ENCODE measurements at places on chromosomes 1 and 21.

DNA sequence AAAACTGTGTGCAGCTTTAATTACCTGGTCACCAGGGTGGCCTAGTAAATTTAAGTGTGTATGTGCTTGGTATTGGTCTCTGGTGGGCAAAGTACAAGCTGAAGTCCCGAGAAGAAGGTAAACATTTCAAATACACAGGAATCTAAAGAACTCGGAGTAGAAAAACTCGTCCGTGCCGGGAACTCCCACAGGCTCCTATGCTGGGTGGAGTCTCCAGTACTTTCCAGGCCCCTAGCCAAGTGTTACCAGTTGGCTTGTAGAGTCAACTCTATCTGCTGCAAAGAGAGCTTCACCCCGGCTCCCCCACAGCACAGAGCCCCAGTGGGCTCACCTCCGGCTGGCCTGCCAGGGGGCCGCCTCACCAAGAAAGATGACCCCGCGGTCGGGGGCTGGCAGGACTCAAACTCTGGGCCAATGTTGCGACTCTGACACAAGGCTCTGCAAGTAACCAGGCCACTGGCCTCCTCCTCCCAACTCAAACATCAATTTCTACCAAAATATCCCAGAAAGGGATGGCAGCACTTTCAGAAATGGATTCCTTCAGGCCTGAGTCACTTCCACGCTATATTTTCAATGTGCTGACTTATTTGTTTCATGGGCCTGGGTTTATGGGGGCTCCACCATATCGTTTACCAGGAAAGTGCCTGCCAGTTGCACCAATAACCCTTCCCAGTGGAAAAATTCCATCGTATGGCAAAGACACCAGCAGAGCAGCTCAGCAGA is 73.9 kb downstream of the SLC66A1 start:
- DNase-seq, result no peak

DNA sequence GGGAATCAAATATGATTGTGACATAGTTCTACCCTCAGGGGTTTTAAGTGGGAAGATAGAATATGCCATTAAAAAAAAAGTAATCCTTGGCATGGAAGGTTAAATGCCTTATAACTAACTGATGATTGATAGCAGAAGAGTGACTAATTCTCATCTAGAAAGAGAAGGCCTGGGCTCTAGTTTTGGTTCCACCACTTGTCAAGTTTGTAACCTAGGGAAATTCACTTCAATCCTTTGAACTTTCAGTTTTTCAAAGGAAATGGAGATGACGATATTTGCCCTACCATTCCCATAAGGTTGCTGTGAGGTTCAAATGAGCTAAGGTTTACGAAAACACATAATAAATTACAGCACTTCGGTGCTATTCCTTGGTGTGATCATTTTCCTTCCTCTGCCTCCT is 88.5 kb downstream of the GPR88 start:
- DNase-seq, result no peak

DNA sequence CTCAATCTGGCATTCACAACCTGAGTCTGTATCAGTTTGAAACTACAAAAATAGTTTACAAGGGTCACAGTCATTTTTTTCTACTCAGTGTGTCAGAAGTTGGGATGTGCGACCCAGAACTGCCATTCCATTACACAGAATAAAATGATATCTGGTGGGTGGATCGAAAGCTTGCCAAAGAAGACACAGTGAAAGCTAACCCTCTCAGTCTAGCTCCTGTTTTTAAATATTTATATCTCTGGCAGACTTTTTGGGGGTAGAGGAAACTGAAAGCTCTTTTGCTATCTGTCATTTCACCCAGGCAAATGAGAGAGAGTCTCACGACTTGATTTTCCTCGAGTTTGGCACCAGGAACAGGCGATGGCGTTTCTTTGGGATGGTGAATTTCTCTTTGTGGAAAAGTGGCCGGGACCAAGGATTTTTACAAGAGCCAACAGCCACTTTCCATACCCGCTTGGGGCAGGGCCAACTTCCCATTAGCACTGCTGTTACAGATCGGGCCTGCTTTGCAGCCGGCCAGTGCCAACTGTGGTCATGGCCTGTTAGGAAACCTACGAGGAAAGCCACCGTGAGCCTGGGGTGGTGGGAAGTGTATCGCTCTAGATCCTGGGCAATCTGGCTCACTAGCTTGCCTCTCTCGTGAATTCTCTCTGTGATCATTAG is 185.5 kb upstream of the NFIA start:
- no peak for DNase-seq

GRCh38 chr1:168265596-168265995 is 15.1 kb upstream of the TBX19 start:
- no peak for DNase-seq

DNA sequence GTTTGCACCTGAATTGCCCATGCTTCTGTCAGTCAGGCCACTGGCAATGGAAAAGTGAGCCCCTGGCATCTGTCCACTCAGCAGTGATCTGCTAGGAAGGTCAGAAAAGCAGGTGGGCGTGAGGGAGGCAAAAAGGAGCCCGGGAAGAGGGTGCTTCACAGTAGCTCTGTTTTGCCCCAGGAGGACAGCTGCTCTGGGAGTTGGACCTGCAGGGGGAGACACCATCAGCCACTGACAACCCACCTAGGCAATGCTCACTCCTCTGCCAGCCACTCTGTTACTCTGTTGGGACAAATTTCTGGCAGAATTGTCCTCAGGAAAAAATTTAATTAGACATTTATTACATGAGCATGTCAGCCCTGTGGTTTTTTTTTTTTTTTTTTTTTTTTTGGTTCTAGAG is 146.4 kb downstream of the LRIG2 start:
- DNase-seq, result no peak

- DNase-seq, result no peak
Measured at GRCh38 chr1:200771625-200772555, 33.2 kb downstream of the CAMSAP2 start.

GRCh38 chr1:229553621-229554130 is 4.8 kb downstream of the ABCB10 start:
- DNase-seq, result peak; percentile 15

GRCh38 chr1:41918450-41919043 is at the start of gene HIVEP3:
Gene HIVEP3 (minus strand): TSS chr1:41918922.
- DNase-seq, result no peak

DNA sequence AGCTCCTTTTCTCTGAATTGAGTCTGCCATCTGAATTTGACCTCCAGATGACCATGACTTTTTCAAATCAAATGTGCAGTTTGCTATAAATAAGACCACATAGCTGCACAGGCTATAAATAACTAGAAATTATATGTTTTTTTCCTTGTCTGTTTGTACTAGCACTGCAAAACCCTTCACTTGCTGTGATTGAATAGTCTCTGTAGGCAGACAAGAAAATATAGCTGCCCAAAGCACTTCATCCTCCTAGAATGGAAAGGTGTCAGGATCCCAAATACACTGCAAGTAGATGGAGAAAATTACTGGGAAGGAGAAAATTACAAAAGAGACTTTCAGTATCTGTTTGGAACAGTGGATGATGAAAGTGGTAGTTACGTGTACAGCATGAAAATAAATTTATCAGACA is 175.8 kb downstream of the APP start:
- DNase-seq, result no peak

- DNase-seq, result no peak
Measured at GRCh38 chr1:221013691-221014660, 134.7 kb downstream of the HLX start.

GRCh38 chr1:218165701-218166114 is 119.4 kb upstream of the RRP15 start:
- DNase-seq, result no peak

DNA sequence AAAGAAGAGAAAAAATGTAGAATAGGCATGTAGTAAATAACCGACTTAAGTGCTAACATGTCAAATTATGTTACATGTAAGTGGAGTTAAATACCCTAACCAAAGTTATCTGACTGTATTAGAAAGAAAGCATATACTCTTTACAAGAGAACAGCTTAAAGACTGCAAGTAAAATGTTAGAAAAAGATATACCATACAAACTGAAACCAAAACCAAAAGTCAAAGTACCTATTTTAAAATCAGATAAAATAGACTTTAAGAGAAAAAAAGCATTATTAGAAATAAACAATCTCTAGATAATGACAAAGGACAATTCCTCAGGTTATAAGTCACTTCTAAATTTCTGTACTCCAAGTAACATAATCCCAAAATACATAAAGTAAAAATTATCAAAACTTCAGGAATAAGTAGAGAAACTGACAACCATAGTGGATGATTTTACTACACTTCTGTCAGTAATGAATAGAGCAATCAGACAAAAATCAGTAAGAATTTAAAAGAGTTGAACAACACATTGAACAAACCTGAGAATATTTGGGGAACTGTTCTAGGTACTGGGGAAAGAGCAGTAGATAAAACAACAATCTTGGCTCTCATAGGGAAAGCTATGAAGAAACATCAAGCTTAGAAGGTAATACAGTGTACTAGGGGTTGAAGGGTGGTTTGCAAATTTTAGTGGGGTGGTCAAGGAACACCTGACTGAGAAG is 127.3 kb downstream of the TBX19 start:
- DNase-seq, result no peak

- DNase-seq, result no peak
Measured at GRCh38 chr1:29162476-29163138, 19.1 kb downstream of the SRSF4 start.

DNA sequence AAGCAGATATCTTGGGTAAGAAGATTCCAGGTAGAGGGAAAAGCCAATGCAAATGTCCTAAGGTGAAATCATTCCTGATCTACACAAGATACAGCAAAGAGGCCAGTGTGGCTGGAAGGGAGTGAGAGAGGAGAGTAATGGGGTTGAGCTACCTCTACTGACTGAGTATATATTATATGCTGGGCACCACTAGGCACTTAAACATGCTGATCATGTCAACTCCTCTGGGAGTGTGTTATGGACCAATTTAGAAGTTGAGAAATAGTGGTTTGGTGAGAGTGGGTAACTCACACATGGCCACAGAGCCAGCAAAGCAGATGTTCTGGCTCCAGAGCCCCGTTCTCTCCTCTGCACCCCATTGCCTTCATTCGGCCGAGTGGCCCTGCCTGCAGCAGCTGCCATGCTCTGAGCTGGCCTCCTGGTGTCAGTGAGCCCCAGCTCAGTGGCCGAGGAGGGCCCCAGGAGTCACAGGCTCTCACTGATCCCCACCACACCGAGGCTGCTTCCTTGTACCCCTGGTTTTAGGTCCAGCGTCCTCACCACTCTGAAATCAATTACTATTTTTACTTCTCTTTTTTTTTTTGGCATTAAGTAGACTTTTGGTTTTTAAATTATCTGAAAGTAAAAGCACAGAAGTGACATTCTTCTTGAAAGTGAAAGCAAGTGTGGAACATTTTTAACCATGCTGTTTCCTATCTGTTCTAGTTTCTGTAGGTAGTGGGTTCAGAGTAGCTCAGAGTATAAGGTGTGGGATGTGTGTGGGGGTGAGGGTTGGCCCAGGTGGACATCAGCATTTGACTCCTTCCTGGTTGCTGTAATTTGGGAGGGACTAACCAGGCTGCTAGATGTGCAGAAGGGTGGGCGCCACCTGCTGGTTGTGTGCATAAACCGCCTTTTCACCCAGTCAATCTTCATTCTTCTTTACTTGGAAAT is 45.8 kb upstream of the CRNN start:
- peak; percentile 71 for DNase-seq

DNA sequence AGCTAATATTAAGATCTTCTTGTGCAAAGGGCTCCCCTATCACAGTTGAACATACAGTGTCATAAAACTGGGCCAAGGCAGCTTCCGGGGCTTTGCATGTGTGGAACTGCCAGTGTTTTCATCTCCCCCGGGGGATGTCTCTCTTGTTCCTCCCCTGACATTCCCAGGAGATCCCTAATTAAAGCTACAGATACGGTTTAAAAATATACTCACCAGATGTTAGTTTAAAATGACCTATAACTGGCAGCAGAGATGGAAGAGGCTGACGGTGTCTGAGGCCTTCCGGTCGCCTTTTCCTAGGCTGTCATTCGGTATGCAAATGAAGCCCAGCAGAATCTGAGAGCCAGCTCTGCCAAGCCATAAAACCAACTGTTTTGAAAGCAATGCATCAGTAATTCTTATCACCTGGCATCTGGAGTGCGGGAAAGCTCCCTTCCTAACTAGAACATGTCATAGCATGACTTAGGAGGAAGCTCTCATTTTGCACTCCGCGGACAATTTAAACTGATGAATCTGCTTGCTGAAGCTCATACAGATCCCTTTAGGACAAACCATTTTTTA is 436.5 kb upstream of the VAMP3 start:
- DNase-seq, result no peak

GRCh38 chr1:192243721-192244120 is 73.1 kb upstream of the RGS21 start:
- no peak for DNase-seq

DNA sequence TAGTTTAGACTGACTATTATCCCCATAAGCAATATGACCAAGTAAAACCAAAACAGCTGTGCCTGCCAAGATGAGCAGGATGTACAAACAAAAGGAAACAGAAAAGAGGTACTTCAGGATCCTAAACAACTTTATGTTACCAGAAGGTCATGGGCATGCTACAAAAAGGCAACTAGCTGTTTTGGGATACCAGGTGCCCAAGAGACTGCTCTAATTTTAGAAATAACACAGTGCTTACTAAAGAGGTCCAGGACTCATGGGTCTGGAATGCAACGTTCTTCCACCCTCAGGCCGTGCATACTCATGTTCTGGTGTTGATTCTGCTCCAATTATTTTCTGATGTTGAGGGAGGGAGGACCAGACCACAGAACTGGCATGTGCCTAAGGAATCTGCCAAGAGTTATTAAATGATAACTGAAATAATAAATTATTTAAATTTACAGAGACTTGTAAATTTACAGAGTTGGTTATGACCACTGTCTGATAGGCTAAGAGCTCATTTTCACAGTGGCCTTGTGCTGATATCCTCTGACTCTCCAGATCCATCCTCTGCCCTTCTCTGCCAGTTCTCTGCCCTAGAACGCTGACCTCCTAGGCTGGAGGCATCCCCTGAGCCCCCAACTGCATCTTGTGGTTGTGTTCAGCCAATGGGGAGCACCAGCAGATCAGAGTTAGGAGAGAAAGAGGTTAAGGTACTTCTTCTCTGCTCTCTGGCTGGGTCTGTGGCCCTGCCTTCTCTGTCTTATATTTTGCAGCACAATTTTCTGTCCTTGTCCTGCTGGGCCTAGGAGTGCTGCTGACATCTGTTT is 37.7 kb upstream of the BCL10 start:
- DNase-seq, result no peak

DNA sequence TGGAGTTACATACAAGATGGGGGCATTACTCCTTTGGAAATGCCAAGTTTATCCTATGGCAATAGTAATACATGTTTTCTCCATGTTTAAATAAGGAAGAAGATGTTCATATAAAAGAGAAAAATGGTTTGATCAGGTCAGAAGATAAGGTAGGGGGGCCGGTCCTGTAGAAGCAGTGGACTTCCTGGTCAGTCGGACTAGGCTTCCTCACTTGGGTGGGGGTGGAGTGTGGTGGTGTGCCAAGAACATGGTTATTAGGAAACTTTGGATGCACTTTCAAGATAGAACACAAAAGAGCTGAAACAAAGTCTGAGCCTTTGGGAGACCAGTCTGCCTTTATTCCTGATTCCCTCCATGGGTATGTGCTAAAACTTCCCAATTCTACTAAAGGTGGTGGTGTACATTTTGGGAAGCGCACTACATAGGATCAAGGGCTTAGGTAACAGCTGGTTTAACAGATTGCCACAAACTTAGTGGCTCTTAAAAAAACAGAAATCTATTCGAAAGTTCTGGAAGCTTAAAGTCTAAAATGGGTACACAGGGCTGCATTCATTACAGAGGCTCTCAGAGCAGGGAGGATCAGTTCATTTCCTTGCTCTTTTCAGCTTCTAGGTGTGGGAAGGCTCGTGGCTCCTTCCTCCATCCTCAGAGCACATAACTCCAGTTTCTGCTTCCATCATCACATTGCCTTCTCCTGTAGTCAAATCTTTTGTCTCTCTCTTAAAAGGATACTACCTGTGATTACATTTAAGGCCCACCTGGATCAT is 64.6 kb downstream of the KDM1A start:
- no peak for DNase-seq

GRCh38 chr1:11967028-11967547 is 13.2 kb upstream of the MFN2 start:
- DNase-seq, result peak; percentile 45

Measured in AML-193 (cell line).